ENCODE measurements at places on chromosomes 4 and X.

GRCh38 chr4:41375561-41375960 lies 118.8 kb downstream of the UCHL1 start:
- no peak for DNase-seq

- no peak for DNase-seq
These were observed 15.1 kb upstream of the TAB3 start for GRCh38 chrX:30904186-30904585.

DNA sequence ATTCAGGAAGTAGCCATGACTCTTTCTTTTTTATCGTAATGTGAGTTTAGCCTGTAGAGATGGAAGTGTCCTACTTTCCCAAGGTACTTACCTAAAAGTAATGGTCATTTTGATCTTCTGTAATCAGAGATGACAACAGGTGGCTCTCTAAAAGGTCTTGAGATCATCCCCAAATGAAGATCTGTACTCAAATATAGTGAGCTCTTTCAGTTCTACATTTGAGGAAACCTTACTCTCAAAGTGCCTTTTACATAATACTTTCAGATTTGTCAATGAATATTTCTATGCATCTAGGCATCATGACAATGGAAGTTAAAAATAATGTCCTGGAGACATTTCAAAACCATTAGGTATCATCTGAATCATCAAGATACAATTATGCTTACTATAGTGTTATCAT lies 17.2 kb upstream of the MND1 start:
- no peak for DNase-seq

- DNase-seq = peak; percentile 24
These were observed 6.4 kb upstream of the DCUN1D4 start for GRCh38 chr4:51836549-51836948.
